ENCODE measurements at places on chromosomes 5 and 9.
A peak's percentile ranks its signal among the peaks of the same experiment; 100 is the strongest.

DNA sequence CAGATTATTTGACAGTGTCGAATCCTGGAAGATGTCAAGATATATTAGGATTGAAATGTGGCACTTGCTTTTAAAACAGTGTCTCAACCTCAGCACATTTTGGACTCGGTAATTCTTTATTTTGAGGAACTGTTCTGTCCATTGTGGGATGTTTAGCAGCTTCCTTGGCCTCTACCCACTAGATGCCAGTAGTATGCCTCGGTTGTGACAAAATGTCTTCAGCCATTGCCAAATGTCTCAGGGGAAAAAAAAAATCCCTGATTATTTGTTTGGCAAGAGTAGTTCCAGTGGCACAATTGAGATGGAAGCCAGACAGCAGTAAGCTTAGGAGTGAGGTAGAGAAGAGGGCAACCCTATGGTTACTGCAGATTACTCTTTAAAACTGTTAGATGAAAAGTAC lies 694.5 kb upstream of the RIOK2 start:
- DNase-seq, result no peak

DNA sequence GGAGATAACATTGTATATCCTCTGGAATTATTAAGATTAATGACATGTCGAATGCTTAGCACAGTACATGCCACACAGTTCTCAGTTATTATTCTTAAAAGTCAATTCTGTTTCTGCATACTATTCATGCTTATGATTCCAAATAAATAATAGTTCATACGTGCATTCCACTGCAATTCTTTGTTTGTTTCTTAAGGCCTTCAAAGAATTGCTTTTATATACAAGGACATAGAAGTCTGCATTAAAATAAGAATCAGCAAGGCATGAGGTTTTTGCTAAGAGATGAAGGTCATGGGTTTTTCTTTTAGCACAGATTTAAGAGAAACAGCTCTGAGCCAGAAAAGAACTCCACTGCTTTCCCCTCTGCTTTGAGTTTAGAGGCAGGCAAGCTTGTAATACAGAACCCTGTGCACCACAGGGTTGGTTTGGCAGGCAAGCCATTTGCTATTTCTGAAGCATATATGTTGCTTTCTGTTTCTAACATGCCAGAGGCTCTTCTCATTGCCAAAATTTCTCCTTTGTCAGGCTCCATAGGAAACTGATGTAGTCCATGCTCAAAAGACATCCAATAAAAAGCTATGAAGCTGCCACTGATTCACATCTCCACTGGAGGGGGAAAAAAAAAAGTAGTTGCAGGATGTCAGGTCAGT lies 420.6 kb upstream of the TYRP1 start:
- no peak for DNase-seq

DNA sequence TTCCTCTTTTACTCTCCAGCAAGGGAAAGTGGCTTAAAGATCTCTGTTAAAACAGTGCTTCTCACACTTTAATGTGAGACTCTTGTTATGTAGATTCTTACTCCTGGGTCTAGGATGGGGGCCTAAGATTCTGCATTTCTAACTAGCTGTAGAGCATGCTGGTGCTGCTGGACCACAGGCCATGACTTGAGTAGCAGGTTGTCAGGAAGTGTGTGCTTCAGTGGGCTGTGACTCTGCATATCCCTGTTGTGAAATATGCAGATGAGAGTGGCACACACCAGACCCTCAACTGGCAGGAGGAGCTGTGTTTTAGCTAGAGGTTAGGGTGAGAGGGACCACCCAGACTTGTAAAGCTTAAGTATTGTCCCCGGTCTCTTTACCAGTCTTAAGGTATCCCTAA lies 191.1 kb upstream of the DMRT1 start:
- no peak for DNase-seq

DNA sequence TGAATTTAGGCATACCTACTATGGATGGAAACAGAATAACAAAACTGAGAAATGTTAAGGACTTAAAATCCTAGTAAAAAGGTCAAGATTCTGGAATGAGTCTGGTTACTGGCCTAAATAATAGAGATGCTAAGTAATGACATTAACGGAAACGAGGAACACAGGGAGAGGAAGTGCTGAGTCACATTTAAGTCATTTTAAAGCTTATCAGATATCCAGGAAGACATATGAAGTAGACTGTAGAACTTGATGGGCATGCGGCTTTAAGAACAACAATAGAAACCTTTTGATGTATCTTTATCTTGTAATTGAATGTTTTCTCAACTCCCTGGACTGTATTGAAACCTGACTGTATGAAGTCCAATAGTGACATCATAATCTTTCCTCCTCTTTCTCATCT lies 1251.4 kb upstream of the CDH6 start:
- no peak for DNase-seq

DNA sequence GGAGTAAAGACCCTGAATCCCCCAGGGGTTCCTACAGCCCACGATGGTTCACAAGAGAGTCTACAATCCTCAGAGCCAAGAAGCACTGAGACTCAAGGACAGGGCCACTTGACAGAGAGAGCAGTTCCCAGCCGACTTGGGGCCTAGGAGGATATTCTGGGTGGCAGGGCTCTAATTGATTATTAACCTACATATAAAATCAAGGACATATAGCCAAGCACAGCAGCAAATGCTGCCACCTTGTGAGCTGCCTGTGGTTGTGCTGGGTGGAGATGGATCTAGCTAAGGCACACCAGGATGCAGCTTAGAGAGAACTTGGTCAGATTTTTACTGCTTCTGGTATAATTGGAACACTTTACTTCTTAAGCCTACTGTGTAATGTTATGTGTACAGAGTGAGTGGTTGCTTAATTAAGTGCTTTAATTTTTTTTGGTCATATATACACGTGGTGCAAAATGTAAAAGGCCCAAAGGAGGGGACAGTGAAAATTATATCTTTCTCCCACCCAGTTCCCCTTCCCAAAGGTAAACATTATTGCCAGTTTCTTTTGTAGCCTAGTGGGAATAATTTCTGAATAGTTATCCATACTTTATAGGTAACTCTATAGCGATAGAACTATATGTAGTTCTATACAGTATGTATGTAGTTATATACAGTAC lies 78.8 kb downstream of the F2RL2 start:
- peak; percentile 71 for DNase-seq

DNA sequence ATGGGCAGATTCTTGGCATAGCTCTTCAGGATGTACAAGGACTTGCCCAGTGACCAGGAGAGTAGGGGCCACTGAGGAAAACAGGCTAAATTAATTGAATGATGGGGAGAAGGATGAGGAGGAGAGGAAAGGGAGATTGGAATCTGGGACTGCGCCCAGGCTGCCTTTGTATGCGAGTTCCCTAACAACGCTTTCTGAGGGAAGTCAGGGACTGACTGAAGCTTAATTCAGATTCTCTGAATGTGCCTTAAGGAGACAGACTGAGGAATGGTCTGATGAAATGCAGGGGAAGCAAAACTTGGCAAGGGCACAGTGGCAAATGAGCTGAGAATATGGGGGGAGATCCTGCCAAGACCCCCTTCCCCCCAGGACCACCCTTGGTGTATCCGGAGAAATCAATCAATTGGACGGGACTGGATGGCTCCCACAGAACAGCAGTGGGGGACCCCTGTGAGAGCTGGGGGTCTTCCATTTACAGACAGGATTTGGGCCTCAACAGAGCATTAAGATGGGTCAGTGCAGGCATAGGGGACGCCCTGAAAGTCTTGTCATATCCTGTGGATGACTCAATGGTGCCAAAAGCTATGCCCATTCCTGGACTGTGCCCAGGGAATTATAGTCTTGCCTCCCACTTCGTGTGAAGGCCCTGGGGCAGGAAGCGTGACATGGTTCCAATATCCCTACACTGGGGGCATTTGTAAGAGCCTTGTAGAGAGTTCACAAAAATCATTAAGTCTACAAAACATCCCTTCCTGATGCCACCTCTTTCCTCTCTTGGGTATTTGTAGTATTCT lies 215.5 kb upstream of the TNC start:
- DNase-seq, result no peak

DNA sequence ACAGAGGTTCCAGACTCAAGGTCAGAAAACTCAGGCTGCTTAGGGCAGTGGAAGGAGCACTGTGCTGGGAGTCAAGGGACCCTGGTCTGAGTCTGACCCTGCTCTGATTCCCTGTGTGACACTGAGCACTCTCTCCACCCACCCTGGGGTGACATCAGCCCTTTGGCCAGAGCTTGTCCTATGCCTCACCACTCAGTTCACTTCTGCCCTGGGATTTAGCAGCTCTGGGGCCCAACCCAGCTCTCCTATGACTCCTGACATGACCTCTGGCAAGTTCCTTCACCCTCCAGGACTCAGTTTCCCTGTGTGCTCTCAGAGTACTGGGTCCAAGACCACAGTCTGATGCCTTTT lies 63.9 kb downstream of the FAM114A2 start:
- DNase-seq, result no peak

DNA sequence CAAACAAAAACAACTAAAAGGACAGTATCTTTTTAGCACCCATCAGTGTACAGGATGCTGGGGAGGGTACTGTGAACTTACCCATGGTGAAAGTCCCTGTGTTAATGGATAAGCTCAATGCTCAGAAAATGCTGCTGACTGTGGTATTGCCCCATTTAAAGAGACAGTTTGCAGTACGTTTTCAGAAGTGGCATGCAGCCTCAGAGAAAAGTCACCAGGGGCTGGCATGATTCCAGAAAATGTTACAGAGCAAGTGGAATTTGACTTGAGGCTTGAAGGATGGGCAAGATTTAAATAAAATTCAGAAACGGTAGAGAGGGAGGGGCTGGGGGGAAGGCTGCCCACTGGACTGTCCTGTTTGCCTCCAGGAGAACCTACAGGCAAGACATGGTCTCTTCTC lies 7.2 kb downstream of the S1PR3 start:
- no peak for DNase-seq

GRCh38 chr5:102924963-102925362 lies 169.9 kb downstream of the PAM start:
- no peak for DNase-seq

GRCh38 chr5:139186261-139186660 lies 11.9 kb downstream of the SIL1 start:
- DNase-seq, result no peak

DNA sequence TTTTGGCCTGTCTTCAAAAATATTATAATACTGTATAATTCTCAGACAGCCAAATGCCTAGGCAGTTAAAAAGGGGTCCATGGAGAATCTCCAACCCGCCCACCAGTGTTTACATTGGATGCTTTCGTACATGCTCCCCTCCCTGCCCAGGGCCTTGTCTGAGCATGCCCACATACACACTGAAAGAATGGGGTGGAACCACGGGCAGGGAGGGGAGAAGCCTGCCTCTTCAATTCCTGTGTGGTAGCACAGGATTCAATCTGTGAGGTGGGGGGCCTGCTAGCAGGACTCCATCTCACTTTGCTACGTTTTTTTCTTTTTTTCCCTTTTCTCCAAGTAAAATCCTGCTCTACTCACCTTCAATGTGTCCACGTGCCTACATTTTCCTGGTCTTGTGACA lies 314.7 kb upstream of the GRAMD2B start:
- DNase-seq, result no peak

GRCh38 chr5:124661317-124662141 lies 84.9 kb downstream of the ZNF608 start:
- no peak for DNase-seq

- DNase-seq, result no peak
These were observed 48.1 kb downstream of the TEK start for GRCh38 chr9:27157097-27157496.

DNA sequence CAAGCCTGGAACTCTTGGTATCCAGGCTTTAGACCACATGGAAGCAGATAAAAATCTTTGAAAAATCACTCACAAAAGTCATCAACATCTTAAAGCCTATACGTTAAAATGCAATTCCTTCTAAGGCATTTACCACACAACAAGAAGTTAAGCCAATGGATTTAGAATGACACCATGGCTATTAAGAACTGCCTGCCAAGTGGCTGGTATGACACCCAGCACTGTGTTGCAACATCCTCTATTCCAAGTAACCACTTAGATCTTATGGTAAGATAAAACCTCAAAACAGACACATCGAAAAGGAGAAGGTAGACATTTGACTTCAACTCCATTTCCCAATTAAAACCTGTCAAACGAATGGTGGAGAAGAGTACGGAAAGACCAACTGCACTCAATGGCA lies 344.2 kb upstream of the SLC30A5 start:
- DNase-seq, result no peak

DNA sequence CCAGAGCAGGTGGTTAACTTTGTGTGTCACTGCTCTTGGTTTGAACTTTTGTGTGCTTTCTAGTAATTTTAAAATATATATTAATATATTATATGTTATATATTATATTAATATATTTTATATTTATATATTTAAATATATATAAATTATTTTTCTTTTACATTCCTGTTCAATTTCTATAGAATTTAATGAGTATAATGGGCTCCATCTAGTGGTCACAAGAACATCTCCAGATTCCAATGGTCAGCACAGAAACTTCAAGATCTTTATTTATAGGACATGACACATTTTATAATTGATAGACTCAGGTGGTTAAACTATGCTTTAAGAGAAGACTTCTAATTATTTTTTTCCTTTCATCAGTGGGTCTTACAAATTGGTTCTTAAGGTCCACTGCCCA lies 39.1 kb downstream of the COL23A1 start:
- no peak for DNase-seq

- DNase-seq, result no peak
These were observed 6.5 kb downstream of the IRX1 start for GRCh38 chr5:3601911-3602782.

- no peak for DNase-seq
These were observed 79.5 kb upstream of the FAM169A start for GRCh38 chr5:74945561-74946165.

DNA sequence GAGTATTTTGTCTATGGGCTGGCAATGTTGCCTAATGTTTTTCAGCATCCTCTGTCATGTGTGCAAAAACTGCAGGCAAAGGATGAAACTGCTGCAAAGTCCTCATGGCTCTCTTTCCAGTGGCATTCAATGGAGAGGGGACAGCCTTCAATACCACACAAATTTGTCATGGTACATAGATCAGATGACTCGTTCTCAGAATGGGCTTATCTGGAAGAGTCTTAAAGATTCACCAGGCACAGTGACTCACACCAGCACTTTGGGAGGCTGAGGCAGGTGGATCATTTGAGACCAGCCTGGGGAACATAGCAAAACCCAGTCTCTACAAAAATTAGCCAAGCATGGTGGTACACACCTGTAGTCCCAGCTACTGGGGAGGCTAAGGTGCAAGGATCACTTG lies 5.3 kb downstream of the CDKN2AIPNL start:
- DNase-seq, result no peak

DNA sequence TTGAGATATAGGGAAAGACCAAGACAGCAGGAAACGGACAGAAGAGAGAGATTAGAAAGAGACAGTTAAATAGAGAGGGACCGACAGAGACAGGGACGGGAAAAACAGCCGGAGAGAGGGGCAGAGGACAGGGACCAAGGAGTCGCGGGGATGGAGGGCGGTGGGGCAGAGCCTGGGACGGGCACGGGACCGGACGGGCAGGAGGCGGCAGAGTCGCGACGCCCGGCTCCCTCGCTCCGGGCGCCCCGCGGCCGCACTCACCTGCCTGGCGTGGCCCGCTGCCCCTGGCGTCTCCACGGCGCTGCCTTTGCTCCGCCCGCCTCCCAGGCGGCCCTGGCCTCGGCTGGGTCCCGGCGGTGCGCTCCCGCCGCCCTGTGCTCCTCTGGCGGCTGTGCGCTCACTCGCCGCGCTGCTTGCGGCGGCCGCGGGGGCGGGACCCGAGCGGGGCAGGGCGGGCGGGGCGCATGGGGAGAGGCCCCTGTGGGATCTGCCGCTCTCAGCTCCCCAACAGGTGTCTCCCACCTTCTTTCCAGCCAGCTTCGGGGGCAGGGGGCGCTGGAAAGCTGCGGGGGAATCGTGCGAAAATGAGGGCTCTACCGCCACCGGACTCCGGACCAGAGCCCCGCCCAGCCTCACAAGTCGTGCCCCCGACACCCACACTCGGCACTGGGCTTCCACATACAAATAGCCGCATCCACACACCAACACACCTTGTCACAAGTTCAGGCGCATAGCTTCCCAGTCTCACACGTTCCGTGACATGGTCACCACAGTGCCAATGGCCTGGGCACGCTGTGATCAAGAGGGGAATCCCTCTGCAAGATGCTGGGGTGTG lies at the start of gene ARID3C:
ARID3C (minus strand) TSS at position 411 of the 835 bp plus-strand sequence. CDS start 1,052 bp downstream, outside the sequence.
- peak; percentile 73 for DNase-seq
